ENCODE measurements at places on chromosomes 7 and 10. TPM values are rescaled to one million over a fixed set of nuclear protein-coding genes. Genes with fewer than 3 reads are reported as not detected.
A peak's percentile ranks its signal among the peaks of the same experiment; 100 is the strongest.

The MMD2 gene
- not detected for total RNA-seq

GRCh38 chr7:80257756-80258155 lies 123.1 kb downstream of the GNAI1 start:
- DNase-seq: no peak

- no peak for DNase-seq
Measured at GRCh38 chr10:31028081-31028480, 3.6 kb downstream of the ZNF438 start.

- DNase-seq: peak; percentile 11
Measured at GRCh38 chr7:156141941-156142340, 329.7 kb upstream of the SHH start.

- DNase-seq: peak; percentile 66
Measured at GRCh38 chr7:151382079-151382885, 27.6 kb downstream of the WDR86 start.

DNA sequence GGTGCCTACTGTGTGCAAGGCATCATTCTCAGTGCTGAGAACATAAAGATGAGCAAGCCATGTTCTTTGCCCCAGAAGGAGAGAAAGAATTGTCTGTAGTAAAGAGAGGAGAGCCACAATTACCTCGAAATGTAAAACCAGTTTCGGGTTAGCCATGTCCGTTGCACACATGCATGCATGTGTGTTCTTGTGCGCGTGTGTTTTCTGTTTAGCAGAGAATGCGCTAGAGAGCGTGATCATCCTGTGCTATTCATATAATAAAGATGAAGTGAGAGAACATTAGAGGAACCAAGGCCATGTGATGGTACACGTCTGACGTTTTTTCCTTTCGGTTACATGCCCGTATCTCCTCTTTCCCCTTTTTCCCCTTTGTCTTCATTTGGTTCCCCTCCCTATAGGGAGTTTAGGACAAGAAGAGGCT lies 158.2 kb downstream of the CELF2 start:
- DNase-seq: no peak
